Psoas muscle (tissue), 8 donors: ENCODE measurements at places on chromosomes 16 and 17.
A peak's percentile ranks its signal among the peaks of the same experiment; 100 is the strongest.

DNA sequence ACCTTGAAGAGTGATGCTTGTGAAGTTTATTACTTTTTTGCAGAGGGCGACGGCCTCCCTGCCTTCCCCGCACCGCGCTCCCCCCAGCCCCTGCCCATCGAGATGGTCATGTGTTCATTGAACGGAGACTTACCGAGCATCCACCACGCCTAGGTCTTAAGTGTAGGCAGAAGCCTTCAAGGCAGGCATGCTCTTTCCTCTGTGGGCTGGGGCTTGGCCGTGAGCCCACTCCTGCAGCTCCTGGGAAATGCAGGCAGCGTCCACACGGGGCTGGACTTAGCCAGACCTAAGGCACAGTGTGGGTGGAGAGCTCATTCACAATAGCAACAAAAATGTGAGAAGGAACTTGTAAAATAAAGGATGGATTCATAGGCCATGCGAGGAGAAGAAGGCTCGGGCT, 19.2 kb downstream of the RNF213 start:
- peak; percentile 73 for DNase-seq

- DNase-seq = peak; percentile 76
Measured at GRCh38 chr17:76241204-76241538, 878 bp upstream of the RNF157 start.

- no peak for DNase-seq
Measured at GRCh38 chr16:12440228-12440530, 363.5 kb downstream of the CPPED1 start.

DNA sequence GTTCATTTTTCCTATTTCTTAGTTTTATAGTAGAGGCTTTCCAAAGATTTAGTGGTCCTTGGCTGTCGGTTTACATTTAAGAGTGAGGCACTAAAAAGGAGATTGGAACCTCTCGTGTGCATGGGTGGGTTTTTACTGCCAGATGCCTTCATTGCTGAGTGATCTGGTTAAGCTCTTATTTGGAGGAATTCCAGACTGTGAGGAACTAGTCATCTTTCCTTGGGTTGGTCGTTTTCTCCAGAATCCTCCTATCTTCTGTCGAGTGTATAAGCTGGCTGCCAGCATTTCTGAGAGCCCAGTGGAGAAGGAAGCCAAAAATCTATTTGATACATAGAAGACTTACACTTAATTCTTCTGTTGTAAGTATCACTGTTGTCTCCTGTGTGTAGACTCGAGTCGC, 22.6 kb downstream of the IST1 start:
- no peak for DNase-seq

DNA sequence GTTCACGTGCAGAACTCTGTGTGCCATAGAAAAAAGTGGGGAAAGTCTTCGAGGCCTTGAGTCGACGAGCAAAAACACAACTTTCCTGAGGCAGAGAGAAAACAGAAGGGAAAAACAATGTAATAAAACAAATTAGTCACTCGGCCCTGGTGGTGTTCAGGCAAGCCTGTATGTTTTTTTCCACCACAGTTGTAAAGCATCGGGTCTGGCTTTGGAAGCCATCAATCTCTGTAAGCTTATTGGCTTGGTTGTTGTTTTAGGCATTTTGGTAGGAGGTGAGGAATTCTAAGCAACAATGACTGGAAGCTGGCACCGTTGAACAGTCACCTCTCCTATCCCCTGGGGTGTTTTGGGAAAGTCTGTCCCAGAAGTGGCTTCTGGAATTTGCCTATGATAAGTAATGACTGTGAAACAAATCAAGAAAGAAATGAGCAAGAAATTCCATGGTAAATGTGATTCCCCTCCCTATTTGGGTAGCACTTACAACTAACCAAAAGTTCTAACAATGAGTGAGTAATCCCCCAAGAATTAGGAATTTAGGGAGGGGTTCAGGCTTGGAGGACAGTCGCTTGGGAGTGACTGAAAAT, 2.8 kb downstream of the CDH13 start:
- DNase-seq = no peak

DNA sequence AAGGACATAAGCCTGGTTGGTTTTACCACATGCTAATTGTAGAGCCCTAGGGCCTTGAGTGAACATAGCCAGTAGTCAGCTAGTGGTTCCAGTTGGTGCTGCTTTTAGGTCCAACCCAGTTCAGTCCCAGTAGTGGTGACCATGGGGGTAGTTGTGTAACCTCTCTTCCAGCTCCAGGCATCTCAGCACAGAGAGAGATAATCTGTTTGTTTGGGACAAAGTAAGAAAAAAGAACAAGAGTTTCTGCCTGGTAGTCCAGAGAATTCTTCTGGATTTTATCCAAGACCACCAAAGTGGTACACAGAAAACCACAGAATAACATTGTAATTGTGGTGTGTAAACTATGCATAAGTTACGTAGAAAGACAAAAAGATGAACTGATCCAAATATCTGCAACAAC, 5.2 kb upstream of the CCL13 start:
- no peak for DNase-seq

DNA sequence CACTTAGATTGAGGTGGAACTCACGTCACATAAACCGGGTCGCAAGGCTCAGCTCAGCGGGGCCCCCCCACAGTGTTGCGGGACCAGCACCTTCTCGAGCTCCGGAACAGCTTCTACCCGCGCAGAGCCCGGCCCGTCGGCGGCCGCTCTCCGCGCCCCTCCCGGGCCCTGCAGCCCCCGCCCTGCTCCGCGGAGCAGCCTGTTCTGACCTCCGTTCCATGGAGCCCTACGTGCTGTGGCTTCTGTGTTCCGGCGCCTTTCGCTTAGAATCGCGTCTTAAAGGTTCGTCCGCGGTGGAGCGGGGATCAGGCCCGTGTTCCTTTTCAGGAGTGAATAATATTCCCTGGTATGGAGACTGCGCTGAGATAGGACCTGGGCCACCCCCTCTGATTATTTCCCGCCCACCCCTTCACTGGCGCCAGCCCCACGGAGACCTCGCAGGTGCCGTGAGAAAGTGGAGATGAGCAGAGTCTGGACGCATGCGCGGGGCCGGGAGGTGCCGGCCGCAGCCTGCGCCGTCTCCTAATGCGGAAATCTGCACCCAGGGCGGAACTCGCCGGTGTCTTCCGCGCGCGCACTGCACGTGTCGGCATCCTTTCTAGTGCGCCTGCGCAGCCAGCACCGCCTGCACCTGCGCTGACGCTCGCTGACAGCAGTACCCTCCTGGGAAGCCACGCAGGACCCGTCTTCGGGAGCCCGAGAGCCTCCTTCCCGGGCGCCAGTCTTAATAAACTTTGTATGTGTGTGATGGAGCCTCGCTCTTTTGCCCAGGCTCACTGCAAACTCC, 30.9 kb downstream of the ZNF778 start:
- no peak for DNase-seq

- DNase-seq = no peak
Measured at GRCh38 chr17:49783791-49784190, 4.7 kb upstream of the KAT7 start.

DNA sequence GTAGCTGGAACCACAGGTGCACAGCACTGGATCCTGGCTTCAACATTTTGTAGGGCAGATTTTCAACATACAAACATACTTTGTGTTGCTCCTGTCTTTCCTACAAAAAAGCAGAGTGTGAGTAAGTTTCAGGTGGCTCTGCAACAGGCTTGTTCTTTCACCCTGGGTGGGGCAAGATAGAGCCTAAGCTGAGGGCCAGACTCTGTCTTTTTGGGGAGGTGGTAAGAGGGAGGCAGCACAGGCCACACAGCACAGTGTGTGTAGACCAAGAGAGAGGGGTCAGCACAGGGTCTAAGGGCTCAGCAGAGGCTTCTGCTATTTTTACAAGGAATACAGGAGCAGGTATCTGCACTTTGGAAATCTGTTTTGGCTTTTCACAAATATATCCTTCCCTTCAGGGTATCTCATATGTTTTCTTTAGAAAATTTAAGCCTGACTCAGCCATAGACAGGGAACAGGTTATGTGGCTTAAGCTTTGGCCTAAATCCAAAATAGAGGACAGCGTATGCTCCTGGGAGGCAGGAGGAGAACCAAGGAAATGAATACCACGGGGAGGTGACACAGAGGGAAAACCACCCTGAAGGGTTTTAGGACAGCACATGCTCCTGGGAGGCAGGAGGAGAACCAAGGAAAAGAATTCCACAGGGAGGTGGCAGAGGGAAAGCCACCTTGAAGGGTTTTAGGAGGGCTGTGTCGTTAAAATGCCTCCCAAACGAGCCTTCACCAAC, 21.6 kb downstream of the EMC8 start:
- no peak for DNase-seq

DNA sequence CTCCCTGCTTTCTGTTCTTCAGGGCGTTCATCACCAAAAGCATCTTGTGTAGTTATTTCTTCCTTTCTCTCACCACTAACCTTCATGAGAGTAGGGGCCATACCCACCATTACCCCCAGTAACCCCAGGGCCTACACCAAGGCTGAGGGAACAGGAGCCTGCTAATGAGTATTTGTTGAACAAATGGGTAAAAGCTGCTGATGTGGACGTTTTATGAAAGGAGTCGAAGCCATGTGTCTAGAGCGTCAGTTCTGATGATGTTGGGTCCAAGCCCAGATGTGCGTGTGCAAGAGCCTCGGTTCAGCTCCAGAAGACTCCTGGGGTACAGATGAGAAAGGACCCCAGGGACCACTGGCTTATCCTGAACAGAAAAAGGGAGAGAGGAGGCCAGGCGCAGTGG, 77.1 kb upstream of the TBC1D3K start:
- no peak for DNase-seq

DNA sequence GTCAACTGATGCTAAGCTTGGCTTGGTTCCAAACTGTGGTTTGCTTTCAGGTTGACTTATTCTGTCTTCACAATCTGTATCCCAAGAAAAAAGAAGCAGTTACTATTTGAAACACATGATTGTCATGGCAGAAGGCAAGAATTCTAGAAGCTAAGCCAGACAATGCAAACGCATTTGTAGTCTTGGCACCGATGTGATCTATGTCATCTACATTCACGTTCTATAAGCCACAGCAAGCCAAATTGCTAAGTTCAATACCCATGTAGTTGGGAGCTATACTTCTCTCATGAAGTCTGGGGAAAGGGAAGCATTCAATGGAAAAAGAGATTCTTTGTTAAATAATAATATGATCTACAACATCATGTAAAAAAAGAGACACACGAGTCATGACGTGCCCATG, 18.3 kb upstream of the KIF2B start:
- DNase-seq = no peak

DNA sequence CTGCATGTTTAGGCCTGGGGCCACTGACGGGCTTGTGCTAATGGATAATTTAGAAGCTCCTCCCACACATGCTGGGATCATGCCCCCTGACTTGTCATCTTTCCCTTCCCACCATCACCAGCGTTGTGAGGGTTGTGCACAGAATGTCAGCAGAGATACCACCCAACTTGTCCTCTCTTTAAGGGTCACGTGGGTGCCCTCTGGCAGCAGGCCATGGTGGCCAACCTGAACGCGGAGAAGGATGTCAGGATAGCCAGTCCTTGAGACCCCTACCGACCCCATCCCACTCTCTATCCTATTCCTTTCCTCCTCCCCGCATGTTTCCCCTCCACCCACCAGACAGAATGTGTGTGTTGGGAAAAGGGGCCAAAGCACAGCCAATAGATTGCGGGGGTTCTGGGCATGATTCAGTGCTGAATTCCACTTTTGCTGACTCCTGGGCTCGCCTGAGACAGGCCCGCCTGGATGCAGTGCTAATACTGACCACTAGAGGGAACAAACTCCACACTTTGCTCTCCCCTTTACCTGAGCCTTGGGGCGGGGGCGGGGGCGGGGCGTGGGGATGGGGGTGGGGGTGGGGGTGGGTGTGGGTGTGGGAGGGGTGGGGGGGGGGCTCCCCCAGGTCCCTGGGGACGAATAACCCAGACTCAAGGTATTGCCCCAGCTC, at the start of gene GH2:
Gene GH2 (minus strand): TSS at position 10 of the 667 bp plus-strand sequence. CDS start 143 bp downstream, outside the sequence.
- DNase-seq = peak; percentile 26
